ENCODE measurements at places on chromosomes 13 and 19.
A peak's percentile ranks its signal among the peaks of the same experiment; 100 is the strongest.

DNA sequence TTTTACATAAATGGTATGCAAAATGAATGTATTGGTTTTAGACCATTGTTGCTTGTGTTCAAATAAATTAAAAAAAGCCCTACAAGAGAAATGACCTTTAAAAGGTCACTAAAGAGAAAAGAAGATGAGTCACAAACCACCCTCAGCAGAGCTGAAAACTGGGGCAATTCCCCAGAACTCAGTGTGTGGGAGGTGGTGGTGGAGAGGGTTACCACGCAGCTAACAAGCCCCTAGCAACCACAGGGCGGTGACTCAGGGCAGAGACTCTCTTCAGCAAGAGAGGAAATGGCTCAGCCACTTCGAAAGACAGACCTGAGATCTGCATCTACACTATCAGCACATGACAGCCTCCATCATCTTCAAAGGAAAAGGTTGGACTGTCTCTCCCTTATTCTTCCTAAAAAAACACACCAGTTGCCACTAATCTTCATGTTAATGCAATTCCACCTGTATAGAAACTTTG lies 29.4 kb upstream of the NDFIP2 start:
- DNase-seq = peak; percentile 84

- peak; percentile 73 for DNase-seq
These were observed 2.1 kb downstream of the PNMA8C start for GRCh38 chr19:46426506-46427162.

DNA sequence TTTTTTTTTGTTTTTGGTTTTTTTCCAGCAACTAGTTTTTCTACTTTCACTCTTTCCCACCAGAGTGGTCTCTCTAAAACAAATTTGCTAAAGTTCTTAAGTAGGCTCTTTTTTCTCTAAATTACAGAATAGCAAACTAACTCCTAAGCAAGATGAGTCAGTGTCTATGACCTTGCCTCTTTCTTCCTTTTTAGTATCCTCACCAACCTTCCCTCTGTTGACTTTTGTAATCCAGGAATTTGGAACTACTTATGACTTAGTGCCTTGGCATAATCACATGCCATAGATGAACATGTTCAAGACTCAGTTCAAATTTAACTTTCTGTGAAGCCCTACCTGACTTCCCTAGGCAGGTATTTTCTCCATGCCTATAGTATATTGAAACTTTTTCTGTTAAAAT lies 32.3 kb upstream of the AKAP11 start:
- DNase-seq = peak; percentile 17

- peak; percentile 28 for DNase-seq
These were observed 1.2 kb upstream of the KATNAL1 start for GRCh38 chr13:30308548-30308947.

DNA sequence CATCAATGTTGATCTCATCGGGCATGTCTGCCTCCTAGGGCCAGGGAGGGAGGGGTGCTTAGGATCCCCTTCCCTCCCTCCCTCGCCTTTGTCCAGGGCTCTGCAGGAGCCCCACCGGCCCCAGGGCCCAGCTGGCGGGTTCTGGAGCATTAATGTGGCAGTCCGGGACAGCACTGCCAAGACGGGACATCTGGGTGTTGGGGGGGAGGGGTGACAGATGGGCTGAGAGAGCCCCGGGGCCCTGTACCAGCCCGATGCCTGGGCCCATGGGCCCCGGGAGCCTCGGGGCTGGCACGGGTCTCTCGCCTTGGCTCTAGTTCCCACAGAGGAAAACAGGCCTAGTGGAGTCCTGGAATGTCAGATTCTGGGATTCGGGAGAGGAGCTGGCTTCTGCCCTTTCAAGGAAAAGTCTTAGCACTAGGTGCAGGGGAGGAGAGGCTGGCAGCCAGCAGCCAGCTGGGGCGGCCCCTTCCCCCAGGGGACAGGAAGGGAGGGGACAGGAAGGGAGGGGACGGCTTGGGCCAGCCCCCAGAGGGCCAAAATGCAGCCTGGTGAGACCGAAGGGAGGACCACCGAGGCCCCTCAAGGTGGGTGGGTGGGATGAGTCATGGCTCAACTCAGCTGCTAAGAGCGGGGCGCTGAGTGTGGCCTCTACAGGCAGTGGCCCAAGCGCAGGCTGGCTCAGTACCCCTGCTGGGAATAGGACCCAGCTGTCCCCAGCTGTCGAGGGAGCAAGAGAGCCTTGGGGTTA lies 3.1 kb downstream of the PPP1R14A start:
- no peak for DNase-seq

Data from AG10803 (cell line).